ENCODE measurements at places on chromosomes 11 and 22.

- DNase-seq: no peak
Observed at GRCh38 chr22:27723708-27724107, 77.8 kb downstream of the MN1 start.

DNA sequence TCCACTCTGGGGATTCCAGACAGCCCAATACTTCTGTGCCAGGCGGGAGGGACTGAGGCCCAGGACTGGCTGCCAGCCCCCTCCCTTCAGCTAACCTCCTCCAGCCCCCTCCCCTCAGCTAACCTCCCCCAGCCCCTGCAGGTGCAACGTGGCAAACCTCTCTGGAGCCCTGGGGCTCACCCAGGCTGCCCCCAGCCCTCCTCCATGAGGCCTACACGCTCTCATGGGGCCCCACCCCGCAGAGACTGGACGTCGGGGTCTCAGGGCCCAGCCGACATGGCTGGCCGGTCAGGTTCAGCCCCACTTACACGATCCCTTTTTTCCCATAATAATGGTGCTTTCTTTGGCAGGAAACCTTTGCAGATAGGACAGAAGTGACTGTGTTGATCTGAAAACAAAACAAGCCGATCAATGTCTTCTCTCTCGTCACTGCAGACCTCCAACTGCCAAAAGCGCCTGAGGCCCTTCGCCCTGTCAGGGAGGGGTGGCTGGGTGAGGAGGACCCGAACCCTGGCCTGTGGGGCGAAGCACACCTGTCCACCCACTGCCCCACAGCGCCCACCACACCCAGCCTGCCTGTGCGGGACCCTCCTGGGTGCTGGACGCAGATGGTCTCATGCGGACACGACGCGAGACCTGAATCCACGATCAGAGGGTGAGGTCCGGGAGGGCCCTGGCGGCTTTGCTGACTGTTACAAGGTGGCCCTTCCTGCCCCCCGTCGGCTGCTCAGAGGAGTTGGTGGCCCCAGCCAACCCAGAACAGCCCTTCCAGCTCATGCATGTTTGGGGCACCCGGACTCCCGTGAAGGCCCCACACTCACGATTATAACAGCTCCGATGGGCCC, 33.6 kb downstream of the TRMU start:
- no peak for DNase-seq

GRCh38 chr11:74085542-74085892, 76.6 kb upstream of the UCP3 start:
- DNase-seq: no peak

GRCh38 chr11:1049911-1050580, 13.5 kb upstream of the MUC6 start:
- DNase-seq: no peak

DNA sequence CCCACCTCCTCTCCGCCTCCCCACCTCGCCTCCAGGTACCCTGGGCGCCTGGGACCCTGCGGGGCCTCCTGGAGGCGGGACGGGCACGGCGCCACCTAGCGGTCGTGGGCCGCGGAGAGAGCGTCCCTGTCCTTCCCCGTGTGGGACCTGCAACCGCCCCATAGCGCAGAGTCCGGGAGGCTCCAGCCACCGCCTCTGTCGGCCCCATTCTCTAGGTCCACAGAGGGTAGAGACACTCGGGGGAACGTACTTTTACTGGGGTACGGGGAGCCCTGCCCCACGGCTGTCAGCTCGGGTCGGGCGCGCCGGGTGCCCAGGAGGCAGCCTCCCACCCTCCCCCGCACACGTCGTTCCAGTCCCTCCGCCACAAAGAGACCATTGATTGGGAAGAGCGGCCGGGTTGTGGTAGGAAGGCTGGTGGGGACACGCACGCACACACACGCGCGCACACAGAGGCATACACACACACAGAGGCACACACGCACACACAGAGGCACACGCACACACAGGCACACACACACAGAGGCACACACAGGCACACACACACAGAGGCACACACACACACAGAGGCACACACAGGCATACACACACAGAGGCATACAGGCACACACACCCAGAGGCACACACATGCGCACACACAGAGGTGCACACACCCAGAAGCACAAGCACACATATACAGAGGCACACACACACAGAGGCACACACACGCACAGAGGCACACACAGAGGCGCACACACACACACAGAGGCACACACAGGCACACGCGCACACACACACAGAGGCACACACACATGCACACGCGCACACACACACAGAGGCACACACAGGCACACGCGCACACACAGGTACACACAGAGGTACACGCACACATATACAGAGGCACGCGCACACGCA, 12.6 kb upstream of the NECTIN1 start:
- DNase-seq: peak; percentile 88

DNA sequence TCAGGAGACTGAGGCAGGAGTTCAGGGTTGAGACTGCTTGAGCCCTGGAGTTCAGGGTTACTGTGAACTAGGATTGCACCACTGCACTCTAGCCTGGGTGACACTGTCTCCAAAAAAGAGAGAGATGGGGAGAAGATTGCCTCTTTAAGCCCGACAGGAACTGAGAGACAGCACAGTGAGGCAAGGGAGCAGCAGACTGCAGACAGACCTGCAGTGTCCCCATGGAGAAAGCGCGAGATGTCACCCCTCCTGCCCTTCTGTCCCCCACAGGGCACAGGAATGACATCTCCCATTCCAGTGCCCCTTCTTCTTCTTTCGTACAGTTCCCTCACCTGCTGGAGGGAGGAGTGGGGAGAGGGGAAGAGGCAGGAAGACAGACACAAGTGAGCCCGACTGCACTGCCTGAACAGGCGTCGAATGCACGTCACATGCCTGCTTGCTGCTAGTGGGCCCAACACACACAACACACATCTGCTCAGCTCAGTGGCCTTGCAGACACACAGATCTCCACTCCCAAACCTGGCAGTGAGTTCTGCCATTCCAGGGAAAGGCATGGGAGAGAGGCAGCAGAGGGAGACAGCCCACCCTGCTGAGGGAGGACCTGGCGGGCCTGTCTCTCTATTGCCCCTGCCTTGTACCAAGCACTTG, 167.0 kb downstream of the DSCAML1 start:
- DNase-seq: no peak

DNA sequence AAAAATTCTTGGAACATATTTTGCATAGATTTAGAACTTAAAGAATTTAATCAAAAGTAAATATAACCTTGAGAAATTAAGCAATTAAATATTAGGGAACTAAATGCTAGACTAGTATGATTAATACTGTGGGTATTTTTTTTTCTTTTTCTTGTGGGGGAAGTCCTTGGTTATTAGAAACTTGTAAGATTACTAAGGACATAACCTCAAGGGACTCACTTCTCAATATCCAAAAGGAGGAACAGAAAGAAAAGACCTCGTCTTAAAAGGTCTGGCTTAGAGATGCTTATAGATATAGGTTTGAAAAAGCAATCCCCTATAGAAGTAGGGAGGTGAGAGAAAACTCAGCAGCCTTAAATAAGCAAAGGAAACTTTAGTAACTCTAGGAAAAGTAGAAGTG, 368.5 kb downstream of the INSC start:
- no peak for DNase-seq

DNA sequence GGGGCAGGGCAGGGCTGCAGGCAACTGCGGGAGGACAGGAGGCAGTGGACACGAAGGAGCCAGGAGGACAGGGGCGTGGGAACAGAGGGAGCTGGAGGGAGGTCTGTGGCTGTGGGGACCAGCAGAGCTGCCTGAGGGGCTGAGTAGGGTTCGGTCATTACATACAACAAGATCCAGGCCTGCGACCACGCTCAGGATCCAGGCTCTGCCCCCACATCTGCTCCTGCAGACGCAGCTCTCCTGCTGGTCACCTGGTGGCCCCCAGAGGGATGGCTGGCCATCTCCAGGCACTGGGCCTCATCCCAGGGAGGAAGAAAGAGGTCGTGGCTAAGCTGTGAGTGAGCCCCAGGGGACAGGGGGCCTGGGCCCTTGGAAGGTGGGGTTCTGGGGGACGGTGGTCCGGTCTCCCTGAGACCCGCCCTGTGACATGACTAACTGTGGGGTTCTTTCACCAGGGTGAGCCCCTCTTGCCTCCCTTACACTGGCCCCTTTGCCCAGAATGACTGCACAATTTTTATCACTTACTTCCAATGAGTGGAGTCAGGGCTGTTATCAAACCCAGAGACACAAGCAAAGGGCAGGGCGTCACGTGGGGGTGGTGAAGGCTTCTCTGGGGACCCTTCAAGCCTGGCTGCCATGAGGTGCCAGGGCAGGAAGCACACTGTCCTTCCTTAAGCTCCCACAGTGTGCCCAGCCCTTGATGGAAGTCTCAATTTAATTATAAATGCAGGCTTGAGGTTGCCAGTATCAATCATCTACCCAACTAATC, 6.7 kb upstream of the APOBEC3A start:
- no peak for DNase-seq

- DNase-seq: peak; percentile 92
Observed at GRCh38 chr11:64887757-64888405, 9.5 kb upstream of the EHD1 start.

DNA sequence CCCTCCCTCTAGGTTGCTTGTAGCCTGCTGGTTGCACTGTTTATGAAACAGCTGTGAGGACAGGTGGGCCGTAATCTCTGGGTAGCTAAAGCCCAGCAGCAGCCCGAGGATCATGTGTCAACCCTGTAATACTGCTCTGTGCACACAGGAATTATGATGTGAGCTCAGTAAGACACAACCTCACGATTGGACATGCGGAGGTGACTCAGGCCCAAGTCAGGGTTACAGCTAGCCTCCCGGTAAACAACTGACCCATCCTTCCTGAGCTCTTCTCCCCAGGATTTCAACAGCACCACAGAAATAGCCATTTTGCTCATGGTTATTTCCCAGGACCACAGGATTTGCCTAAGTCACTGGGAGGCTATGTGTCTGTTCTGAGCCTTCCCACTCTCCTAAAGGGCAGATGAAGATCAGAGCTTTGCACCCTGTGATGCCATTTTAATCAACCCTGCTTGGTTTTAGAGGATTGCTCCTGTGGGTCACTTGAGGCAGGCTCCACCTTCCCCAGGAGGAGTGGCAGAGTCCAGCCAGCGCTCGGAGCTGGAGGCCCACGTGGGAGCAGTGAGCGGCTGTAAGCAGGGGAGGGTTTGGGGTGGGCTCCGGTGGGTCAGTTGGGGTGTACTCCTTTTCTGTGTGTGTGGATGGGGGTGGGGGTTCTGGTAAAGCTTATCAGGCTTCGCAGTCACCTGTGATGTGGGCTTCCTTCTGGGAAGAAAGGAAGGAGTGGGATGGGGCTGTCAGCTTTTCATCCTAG, at the start of gene AMPD3:
AMPD3 (plus strand) TSS at position 387 of the 754 bp plus-strand sequence. CDS start 6,256 bp downstream, outside the sequence.
- DNase-seq: peak; percentile 65

- no peak for DNase-seq
Observed at GRCh38 chr11:67058506-67058905, 1.9 kb downstream of the RHOD start.

DNA sequence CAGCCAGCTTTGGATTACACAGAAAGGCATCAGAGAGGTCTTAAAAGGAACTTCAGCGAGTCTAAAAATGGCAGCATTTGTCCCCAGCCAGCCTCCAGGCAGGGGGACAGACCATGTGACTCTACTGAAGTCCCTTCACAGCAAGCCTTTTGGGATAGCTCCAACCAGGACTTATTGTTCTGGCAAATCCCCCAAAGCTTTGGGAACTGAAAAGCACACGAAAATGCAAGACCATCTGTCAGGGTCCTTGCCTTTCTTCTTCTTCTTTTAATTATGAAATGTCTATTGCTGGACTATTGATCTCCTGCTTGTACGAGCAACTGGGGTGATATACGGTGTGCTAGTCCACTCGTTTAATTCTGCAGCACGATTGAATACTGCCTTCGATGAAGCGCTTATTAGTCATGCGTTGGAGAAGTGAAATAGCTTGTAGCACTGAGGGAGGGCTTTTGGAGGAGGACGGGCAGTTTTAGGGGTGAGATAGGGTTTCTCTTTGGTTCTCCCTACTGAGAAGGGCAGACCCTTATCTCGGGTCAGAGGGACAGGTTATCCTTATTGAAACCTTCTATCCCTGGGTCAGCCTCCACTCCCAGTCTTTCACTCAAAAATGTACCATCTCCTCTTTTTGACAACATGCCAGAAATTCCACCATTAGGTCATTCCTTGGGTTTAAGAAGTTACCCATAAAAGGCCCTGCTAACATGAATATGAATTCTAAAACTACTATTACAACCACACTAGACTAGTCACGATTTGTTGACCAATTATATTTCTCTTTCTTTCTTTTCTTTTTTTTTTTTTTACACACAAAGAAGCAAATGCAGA, 416.4 kb downstream of the MIAT start:
- DNase-seq: no peak

- DNase-seq: no peak
Observed at GRCh38 chr11:99973993-99974392, 713.1 kb upstream of the ARHGAP42 start.

DNA sequence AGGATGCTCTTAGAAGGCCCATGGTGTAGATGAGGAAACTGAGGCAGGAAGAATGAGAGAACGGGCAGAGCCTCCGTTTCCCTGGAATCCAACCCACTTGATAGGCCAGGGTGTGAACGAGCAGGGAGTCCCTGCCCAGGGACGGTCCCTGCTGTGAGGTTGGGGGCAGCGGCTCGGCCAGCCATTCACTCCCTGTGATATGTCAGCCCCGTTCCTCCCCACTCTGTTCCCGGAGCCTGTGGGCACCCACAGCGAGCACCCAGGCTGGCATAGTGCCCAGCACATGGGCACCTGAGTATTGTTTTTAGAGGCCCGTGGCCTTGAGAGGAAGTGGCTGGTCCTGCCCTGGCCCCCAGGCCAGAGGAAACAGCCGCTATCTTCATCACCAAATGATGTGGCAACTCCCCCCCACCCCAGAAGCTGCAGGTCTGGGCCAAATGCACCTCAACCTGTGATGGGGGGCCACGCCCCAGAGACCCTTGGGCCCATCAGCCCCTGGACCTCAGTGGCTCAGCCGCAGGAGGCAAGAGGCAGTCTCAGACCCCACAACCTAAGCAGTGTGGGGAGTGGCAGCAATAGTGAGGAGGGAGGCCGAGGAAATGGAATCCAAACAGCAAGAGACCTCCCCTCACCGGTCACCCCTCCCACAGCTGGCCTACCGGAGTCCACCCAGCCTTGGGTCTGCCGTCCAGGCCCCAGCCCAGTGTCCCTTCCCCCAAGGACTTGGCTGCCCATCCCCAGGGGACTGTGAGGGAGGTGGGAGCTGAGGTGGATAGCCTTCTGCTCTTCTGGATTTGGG, 2.1 kb downstream of the ALDH3B1 start:
- no peak for DNase-seq

DNA sequence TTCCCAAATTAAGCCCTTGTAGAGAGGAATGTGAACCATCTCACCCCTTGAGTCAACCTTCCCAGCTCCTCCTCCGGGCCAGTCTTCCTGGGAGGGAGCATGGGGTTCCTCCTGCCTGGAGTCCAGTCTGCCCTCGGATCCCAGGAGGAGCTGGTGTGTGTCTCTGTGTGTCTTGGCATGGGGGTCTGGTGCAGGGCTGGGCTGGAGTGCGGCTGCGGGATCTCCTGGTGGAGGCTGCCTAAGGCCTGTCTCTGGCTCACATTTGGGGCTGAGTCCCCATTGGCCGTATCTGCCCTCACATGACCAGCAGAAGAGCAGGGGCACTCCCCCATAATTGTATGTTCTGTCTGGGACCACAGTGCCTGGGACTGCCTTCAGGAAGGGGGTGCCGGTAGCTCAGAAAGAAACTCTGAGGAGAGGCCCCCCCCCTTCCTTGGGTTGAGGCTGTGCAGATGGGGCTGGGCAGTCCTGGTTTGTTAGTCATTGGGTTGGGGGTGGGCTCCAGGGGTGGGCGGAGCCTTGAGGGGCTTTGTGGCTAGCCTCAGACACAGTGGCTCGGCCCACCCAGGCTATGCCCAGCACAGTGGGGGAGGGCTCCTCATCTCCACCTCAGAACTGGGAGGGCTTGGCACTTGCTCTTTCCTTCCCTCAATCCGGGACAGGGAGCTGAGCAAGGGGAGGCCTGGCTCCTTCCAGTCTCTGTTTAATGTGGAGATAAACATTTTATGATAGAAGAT, 2.9 kb downstream of the C1QTNF5 start:
- no peak for DNase-seq

- DNase-seq: peak; percentile 14
Observed at GRCh38 chr11:75342966-75343870, 8.2 kb downstream of the ARRB1 start.

All from GM13977 (cell line).